NCI-H2171 (cell line): ENCODE measurements at places on chromosomes 1 and 21.

- DNase-seq: no peak
Observed at GRCh38 chr1:209621741-209622655, 30.2 kb downstream of the LAMB3 start.

DNA sequence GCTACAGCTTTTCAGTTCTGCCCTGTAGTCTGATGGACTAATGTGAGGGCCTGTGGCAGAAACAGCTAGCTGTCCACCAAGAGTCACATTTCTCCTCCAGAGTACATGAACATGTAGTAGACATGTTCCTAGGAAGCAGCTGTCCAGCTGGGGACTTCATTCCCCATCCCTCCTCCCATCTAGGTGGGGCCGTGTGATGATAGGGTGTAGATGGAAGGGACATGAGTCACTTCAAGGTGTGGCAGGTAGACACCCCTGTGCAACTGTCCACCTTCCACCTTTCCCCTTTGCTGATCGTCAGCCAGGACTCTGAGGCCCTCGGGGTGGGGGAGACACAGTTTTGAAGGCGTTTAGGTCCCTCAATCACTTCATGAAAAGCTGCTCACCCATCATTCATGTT is 3.6 kb upstream of the RD3 start:
- no peak for DNase-seq

DNA sequence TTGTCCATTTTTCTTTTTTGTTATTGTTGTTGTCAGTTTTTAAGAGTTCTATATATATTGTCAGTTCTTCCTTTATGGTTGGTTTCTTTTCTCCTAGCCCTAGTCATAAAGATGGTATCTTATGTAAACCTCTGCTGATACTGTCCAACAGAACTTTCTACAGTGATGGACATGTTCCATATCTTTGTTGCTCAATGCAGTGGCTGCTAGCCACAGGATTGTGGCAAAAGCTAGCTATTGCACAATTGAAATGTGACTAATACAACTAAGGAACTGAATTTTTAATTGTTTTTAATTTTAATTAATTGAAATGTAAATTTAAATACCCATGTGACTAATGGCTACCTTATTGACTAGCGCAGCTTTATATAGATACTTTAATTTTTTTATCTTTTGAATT is 411.8 kb upstream of the PTBP2 start:
- no peak for DNase-seq

DNA sequence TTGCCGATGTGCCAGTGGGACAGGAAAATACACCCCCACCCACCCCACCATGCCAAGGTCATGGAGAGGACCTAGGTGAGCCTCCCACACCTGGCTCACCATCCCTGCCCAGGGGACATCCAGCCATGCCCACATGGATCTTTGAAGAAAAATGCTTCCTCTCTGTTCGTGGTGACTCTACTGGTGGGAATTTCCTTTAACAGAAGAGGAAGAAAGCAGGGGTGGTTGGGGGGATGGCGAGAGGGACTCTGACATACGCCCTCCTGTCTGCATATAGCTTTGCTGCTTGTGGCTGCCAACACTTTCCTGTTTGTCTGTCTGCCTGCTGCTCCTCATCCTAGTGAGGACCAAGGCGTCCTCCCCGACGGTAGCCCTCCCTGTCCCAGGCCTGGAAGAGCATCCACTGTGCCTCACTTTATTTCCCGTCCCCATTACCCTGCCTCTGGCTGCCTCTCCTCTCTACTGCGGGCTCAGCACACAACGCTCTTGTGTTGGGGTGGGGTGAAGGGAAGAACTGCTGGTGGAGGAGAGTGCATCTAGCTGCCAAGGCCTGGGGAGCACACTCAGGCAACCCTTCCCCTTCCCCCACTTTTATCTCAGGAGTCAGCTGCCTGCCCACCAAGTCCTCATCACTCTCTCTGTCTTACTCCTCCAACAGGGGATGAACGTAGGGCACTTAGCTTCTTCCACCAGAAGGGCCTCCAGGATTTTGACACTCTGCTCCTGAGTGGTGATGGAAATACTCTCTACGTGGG is 2.5 kb downstream of the SEMA4A start:
- no peak for DNase-seq

GRCh38 chr1:47362828-47363227 is 29.2 kb downstream of the CMPK1 start:
- no peak for DNase-seq

GRCh38 chr1:7516341-7516740 is 254.8 kb upstream of the VAMP3 start:
- DNase-seq: no peak
